C1 segment of cervical spinal cord (tissue), 14 donors: ENCODE measurements at places on chromosomes 16 and 17.

DNA sequence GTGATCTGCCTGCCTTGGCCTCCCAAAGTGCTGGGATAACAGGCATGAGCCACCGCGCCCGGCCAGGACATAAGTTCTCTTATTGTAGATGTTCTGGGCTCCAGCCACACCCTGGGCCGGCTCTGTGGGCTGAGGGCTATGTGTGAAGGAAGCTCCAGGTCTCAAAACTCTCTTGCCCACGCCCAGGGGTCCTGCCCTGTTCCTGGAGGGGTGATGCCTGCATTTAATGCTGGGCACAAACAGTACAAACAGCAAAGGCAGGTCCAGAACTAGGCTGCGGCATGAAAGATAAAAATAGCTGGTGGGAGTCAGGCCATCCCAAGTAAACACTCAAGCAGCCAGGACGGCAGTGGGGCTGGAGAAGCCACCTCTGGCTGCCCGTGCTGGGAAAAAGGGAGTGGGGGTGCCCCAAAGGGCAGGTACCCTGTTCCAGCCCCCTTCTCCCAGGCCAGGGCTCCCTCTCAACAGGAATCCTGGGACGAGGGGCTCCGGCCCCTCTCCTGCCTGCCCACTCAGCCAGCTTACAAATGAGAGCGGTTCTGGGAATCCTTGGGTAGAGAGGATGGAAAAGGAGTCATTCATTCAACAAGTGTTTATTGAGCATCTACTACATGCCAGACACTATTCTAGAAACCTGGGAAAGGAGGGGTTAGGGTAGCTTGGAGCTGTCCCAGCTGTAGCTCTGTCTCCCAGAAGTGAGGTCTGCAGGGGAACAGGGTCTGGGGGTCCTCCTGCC is 4.6 kb downstream of the TRIM47 start:
- DNase-seq, result no peak

GRCh38 chr17:1294157-1294717 is 14.8 kb downstream of the TRARG1 start:
- DNase-seq, result no peak

DNA sequence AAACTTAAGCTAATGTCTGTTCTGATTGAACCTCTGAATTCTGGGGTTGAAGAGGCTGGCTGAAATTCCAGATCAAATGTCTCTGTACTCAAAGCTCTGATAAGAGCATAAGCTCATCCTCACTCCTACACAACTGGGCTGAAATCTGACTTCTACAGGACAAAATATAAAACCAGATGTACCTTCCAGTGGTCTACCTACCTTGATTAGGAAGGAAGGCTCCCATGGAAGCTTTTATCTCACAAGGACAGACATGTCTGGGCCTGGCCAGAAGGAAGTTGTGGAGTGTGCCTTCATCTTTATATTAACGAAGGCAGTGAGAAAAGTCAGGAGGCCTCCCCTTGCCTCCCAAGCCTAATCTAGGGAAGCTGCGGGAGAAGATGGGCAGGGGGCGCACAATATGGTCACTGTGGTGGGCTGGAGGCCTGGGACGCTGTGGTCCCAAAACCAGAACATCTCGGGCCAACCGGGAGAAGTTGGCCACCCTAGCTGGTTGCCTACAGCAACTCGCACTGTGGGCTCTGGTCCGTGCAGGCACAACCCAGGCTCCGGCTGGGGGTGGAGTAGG is 55.6 kb upstream of the LRRC37A3 start:
- no peak for DNase-seq

DNA sequence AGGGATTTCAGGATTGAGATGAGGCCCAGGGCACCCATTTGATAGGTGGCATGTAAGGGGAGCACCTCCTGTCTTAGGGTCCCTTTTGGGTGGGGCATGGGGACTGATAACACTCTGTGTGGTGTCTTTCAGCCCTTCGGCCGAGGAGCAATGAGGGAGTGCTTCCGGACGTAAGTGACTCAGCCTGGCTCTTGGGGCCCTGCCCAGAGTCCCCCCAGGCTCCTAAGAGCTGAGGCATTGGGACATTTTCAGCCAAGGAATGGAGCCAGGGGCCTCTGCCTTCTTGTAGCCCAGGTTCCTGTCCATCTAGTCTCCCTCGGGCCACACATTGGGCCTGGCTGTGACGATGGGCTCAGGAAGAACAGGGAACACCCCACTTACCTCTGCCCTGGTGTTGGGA is 44.4 kb downstream of the EEF2K start:
- no peak for DNase-seq

GRCh38 chr16:71628810-71629209 is 2.8 kb downstream of the MARVELD3 start:
- DNase-seq, result no peak

GRCh38 chr16:28326881-28327610 is 34.7 kb downstream of the SBK1 start:
- no peak for DNase-seq

DNA sequence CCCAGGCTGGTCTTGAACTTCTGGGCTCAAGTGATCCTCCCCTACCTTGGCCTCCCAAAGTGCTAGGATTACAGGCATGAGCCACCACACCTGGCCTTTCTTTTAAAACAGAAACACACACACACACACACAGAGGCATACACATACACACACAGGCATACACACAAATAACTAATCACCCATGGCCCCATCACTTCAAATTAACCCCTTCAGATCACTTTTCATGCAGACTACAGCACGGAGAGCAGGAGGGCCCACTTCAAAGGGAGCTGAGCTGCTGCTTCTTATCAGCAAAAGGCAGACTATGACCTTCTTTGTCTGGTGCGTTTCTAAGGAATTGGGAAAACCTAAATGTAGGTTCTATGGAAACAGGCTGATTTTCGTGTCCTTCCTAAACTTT is 1.9 kb downstream of the CLCN7 start:
- no peak for DNase-seq

- DNase-seq, result no peak
These were observed 4.4 kb upstream of the CD300H start for GRCh38 chr17:74571621-74572270.

GRCh38 chr16:14043793-14044192 is 27.3 kb upstream of the MRTFB start:
- DNase-seq, result no peak

- no peak for DNase-seq
These were observed 113.3 kb downstream of the XYLT1 start for GRCh38 chr16:17357307-17358062.

DNA sequence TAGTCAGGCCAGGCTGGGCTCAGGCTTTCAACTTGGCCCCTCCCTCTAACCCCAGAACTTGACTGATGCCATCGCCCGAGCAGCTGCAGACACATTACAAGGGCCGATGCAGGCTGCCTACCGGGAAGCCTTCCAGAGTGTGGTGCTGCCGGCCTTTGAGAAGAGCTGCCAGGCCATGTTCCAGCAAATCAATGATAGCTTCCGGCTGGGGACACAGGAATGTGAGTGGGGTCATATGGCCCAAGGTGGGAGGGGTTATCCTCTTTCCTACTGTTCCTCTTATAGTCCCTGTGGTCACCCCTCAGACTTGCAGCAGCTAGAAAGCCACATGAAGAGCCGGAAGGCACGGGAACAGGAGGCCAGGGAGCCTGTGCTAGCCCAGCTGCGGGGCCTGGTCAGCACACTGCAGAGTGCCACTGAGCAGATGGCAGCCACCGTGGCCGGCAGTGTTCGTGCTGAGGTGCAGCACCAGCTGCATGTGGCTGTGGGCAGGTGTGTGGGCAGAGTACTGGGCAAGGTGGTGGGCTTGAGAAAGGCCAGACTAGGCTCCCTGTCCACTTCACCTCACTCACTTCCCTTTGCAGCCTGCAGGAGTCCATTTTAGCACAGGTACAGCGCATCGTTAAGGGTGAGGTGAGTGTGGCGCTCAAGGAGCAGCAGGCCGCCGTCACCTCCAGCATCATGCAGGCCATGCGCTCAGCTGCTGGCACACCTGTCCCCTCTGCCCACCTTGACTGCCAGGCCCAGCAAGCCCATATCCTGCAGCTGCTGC is 2.1 kb upstream of the NRN1L start:
- DNase-seq, result no peak

GRCh38 chr16:47069313-47069712 is 74.4 kb downstream of the NETO2 start:
- no peak for DNase-seq
